ENCODE measurements at places on chromosomes 2 and 18.

GRCh38 chr18:58497845-58498244 is 131.0 kb downstream of the ALPK2 start:
- no peak for DNase-seq

DNA sequence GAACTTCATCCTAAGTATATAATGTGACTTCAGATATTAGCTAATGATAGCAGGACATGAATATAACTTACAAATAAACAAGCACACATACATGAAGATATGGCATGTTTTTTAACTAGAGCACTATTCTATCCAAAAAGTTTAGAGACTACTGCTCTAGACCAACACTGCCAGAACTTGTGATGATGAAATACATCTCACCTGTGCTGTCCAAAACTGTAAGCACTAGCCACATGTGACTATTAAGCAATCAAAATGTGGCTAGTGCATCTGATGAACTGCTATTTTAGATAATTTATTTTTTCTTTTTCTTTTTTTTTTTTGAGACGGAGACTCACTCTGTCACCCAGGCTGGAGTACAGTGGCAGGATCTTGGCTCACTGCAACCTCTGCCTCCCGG is 7.1 kb downstream of the AAK1 start:
- no peak for DNase-seq

DNA sequence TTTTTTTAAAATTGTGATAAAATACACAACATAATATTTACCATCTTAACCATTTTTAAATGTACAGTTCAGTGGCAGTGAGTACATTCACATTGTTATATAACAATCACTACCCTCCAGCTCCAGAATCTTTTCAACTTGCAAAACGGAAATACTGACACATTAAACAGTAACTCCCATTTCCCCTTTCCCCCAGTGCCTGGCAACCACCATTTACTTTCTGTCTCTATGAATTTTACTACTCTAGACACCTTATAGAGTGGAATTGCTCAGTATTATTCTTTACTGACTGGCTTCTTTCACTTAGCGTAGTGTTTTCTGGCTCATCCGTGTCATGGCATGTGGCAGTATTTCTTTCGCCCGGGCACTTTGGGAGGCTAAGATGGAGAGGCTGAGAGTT is 32.6 kb downstream of the FASTKD2 start:
- DNase-seq, result no peak

DNA sequence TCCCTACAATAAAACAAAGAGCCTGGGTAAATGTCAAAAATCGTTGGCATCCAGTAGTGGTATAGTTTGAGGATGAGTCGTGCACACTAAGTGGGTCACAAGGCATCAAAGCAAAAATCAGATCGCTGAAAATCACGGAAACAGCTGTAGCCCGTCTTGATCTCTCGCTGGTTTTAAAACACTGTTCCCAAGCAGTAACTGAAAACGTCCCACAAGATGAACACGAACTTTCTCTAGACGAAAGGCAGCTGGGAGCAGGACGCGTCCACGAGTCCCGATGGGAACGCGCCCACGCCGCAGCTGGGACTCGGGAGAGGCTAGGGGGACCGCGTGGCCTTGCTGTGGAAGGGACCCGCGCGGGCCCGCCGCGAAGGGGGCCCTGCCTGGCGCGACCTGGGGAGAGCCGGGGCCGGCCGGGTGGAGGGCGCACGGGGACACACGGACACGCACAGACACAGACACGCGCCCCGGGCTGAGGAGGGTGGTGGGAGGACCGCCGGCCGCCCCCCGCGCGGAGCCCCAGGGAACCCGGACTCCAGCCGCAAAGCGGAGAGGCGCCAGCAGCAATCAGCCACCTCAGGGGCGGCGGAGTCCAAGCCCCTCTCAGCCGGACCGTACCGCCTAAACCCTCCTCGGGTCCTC is 651 bp downstream of the STK17B start:
- DNase-seq, result no peak

DNA sequence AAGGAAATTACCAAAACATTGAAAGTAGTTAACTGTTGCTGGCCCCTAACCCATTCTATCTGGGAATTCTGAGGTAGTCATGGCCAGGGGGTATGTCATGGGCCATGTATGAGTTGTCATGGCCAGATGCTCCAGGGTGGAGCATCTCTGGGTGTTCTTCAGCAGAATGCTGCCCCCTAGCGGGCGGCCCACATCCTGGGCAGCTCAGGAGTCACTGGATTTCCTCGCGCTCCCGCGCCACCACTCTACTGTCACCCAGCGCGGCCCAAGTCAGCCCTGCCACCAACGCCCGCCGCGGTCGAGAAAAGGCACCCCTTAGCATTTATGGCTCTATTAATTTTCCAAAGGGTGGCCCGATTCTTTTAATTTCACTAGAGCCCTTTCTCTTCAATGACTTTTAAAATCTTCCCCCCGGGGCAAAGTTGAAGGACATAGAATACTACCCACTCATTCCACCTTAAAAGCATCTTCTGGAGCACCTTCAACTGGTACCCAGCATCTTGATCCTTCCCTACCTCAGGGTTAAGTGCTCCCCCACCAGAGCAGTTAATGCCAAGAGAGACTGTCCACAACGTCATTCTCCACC is 41.6 kb downstream of the PKDCC start:
- DNase-seq, result peak; percentile 12

DNA sequence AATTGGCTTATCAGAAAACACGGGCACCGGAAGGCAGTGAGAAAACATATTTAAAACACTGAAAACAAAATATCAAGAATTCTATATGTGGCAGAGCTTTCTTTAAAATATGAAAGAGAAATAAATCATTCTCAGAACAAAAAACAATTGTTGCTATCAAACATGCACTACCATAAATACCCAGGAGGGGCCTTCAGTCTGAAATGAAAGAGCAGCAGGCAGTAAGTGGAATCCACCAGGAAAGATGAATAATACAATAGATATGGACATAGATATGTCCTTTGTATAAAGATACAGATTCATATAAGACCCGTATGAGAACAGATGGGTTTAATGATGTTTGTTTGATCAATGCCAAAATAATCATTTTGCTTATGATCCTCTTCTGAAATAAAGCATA is 142.0 kb downstream of the TMEM18 start:
- no peak for DNase-seq

- DNase-seq, result no peak
Measured at GRCh38 chr18:25873833-25874232, 216.6 kb downstream of the SS18 start.

GRCh38 chr18:22339913-22340312 is 77.8 kb downstream of the CTAGE1 start:
- DNase-seq, result no peak

DNA sequence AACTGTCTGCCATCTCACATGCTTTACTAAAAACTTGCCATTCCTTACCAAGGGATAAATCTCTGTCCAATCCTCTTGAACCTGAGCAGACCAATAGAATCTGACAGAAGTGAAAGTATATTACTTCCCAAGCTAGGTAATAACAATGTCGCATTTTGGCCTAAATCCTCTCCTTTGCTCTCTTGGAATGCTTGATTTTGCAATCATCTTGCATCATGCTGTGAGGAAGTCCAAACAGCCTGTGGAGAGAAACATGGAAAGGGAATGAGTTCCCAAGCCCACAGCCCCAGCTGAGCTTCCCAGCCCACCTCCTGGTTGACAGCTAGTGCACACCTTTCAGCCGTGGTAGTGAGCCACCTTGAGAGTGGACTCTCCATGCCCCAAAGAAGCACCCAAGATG is 540.6 kb downstream of the STK39 start:
- DNase-seq, result no peak
